LNCaP clone FGC (cell line): ENCODE measurements at places on chromosomes 5 and 9.

- no peak for DNase-seq
These were observed 66.5 kb upstream of the DAP start for GRCh38 chr5:10827571-10827970.

DNA sequence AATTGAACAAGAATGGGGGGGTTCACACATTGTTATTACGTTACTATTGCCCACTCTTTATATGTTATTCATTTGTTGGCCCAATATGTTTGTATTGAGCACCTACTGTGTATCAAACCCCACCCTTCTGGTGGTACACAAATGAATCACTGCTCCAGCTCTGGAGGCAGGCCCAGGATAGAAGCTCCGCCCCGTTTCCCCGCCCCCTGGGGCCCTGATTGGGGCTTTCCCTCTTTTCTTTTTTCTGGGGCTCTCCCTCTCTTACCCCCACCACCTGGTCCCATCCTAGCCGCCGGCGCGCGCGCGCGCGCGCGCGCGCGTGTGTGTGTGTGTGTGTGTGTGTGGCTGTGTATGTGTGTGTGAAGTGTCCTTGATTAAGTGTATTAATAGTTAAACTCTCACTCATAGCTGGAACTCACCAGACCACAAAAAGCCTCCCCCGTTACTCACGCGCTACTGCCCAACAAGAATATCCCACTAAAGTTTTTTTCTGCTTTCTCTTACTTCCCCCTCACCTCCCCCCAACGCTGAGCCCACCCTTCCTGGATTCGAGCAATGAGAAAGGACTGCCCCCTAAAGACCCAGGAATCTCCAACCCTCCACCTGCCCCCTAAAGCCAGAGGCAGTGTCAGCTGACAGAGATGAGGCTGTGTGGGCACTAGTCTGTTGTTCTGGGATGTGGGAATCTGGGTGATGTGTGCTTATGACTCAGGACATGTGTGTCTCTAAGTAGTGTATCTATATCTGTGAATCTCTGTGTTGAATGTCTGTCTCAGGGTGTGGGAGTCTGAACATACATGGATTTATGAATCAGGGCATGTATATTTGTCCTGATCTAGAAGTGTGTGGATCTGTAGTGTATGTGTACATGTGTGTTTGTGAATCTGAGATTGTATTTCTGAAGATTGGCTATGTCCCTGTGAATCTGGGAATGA, 4.0 kb downstream of the CXXC5 start:
- no peak for DNase-seq

DNA sequence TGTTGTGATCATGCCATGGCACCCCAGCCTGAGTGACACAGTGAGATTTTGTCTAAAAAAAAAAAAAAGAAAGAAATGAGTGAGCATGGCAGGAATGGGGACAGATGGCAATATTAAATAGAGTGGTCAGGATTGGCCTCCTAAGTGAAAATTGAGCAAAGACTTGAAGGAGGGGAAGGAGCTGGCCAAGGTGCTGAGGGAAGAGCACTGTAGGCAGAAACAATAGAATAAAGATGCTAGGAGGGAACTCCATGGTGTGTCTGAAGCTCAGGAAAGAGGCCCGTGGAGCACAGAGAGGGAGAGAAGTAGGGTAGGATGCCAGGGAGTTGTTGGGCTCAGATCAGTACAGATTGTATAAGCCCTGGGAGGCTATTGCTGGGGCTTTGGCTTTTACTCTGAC, 64.4 kb upstream of the PCAT7 start:
- DNase-seq, result no peak

GRCh38 chr5:14826714-14827113, 44.9 kb downstream of the ANKH start:
- DNase-seq, result no peak
